ENCODE measurements at places on chromosomes 3 and 15.

- DNase-seq: no peak
Observed at GRCh38 chr3:58068122-58068809, 60.0 kb downstream of the FLNB start.

GRCh38 chr15:53378096-53378800 is 381.2 kb downstream of the WDR72 start:
- no peak for DNase-seq

GRCh38 chr15:98827217-98827616 is 178.9 kb downstream of the IGF1R start:
- DNase-seq: no peak

DNA sequence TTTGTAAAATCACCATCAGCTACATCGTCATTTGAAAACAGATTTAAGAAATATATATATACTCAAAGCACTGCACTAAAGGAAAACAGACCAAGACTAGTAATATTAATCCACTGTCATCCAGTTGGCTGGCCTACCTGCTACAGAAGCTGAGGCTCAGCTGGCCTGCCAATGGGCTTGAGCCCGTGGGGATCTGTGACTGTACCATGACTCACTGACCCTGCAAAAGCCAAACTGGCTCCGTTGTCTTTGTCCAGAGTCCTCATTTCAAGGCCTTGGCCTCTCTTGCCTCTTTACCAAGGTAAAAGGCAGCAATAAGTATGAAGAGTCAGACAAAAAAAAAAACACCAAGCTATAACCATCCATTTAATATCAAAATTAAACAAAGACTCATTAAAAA is 463.5 kb upstream of the RASGRP1 start:
- DNase-seq: peak; percentile 64

DNA sequence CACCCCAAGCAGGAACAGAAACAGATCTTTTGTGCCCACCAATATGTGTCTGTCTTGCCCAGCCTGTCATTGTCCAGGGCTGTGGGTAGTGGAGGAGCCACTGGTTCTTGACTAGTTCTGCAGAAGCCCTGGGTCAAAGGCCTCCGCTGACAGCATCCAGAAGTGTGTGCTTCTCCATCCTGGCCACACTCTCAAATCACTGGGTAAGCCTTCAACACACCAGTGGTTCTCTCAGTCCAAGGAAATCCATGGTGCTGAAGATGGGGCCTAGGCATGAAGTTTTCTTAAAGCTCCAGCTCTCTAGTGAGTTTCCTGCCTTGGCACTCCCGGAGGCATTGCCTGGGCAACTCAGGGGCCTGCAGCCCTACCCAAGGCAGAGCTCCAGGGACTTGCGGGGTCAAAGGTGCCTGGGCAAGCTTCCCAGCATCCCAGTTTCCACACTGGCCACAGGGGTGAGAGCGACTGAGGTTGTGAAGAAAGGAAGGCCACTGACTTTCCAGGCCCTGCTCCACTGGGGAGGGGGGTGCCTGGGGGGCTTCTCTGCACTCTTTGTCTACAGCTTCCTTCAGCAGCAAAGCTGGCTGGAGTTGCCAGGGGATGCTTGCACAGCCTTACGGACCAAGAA is 37.9 kb upstream of the RPL32 start:
- no peak for DNase-seq
